ENCODE measurements at places on chromosomes 13 and 19.

DNA sequence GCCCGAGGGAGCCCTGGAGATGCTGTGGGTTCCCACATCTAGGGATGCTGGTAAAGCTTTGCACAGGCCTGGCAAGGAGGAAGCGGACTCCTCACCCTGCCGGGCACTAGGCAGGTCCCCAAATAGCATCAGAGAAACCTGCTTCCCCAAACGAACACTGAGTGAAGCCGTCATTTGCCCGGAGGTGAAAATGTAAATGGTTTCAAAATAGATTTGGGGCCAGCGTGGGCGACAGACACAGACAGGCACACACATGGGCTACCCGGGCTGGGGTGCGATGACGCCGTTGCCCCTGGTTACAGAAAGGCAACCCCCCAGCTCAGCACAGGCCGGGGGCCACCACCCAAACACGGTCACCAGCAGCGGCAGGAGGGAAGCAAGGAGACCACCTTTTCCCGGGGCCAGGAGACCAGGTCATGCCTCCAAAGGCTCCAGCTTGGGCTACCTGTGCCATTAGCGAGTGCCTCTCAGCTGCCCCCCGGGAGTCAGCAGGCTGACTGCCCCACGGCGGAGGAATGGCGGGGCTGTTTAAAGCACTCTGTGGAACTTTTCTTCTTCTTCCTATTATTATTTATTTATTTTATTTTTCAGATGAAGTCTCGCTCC is 47.5 kb upstream of the NDUFS7 start:
- DNase-seq, result no peak

GRCh38 chr13:42495751-42496150 is 78.2 kb upstream of the TNFSF11 start:
- DNase-seq, result no peak

- no peak for DNase-seq
These were observed 19.4 kb downstream of the NOTCH3 start for GRCh38 chr19:15181394-15181793.

- DNase-seq, result no peak
These were observed 28.1 kb upstream of the ZNF331 start for GRCh38 chr19:53509845-53510244.

GRCh38 chr13:107867701-107868661 is 347.4 kb downstream of the LIG4 start:
- peak; percentile 8 for DNase-seq

DNA sequence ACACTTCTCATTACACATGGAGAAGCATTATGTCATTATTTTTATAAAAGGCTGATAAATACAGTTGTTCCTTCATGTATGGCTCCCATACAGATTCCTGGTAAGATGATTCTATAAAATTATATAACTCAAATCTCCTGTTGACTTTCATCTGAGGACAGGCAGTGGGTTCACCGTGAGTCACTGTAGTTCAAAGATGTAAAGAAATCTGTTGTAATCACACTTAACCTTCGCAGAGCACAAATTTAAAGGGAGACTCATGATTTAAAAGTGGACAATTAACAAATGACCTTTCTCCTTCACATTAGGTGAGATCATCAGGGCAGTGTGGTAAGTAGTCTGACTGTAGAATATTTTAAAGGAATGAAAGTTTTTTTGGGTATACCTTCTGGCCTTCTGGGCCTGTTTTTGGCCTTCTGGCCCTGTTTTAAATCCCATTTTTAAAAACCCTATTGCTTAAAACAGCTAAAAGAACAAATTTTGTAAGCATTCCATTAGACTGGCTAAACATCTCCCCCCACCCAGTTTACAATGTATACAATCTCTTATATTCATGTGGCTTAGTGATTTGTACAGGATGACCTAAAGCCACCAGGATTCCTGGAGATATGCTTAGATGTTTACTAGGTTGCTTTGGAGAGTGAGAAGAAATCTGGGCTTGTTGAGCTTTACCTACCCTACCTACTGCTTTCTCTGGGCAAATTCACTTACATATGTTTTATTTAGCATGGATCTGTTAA is 171.2 kb downstream of the ITGBL1 start:
- DNase-seq, result no peak

GRCh38 chr13:90577726-90578125 is 769.8 kb upstream of the MIR17HG start:
- DNase-seq, result no peak

DNA sequence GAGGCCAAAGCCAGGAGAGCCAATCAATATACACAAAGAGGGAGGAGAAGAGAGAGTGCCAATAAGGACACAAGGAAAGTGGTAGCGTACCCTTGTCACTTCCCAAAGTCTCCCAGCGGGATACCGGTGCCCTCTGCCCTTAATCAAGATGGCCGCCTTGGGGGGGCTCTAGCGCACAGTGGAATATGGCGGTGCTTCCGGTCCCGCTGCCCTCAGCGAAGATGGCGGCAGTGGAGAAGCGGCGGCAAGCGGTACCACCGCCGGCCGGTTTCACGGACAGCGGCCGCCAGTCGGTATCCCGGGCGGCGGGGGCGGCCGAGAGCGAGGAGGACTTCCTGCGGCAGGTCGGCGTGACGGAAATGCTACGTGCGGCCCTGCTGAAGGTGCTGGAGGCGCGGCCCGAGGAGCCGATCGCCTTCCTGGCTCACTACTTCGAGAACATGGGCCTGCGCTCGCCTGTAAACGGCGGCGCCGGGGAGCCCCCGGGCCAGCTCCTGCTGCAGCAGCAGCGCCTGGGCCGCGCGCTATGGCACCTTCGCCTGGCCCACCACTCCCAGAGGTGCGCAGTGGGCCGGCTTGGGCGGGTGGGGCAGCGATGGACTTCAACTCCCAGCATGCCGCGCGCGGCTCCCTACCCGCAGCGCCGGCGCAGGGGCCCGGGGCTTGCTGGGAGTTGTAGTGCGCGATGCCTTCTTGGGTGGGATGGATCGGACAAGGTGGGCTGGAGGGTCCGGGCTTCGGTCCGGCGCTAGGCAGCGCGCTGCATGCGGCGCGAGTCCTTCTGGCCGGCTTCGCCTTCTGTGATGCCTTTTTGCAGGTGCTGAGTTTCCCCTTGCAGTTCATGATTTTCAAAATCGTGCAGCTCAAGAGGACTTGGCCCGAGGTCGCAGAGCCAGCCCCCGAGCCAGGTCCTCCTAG is at the start of gene TPGS1:
TSS of gene TPGS1 (plus strand) at position 212 of the 918 bp plus-strand sequence. CDS start at position 222, 10 bp downstream.
- DNase-seq, result peak; percentile 84

- no peak for DNase-seq
These were observed 15.9 kb downstream of the ZDHHC20 start for GRCh38 chr13:21443171-21443570.

- no peak for DNase-seq
These were observed 103.2 kb upstream of the VSTM2B start for GRCh38 chr19:29422486-29423085.
